Inflammatory macrophage treated with lipopolysaccharide for 1 hour (primary cell): ENCODE measurements at places on chromosomes 4 and X.

GRCh38 chr4:170938588-170938987 lies 848.8 kb upstream of the AADAT start:
- DNase-seq: no peak

GRCh38 chr4:8639021-8639420 lies 46.5 kb downstream of the CPZ start:
- no peak for DNase-seq

DNA sequence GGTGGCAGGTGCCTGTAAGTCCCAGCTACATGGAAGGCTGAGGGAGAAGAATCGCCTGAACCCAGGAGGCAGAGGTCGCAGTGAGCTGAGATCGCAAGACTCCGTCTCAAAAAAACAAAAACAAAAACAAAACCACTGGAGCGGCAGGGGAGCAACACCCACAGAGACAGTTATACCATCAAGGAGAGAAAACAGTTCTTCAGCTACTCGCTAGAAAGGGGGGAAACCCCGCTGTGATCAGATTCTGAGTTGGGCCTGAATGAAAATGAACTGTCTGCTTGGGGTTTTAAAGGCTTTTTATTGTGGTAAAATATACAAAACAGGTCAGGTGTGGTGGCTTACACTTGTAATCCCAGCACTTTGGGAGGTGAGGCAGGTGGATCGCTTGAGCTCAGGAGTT lies 16.8 kb upstream of the IRAK1 start:
- DNase-seq: no peak

GRCh38 chr4:26050212-26050643 lies 136.2 kb downstream of the SMIM20 start:
- DNase-seq: peak; percentile 83

DNA sequence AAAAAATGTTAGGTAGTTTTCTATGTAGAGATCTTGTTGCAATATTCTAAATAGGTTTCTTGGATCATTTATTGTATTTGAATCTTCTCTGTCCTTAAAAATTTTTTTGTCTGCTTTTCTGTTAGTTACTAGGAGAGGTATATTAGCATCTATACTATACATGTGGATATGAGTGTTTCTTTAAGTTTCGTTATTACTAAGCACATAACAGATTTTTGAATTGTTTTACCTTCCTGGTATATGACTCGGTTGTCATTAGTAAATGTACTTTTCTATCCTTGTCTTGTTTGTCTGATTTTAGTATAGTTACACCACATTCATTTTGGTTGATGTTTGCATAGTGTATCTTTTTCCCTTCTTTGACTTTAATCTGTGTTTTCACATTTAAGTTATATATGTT lies 20.2 kb downstream of the PYURF start:
- no peak for DNase-seq

DNA sequence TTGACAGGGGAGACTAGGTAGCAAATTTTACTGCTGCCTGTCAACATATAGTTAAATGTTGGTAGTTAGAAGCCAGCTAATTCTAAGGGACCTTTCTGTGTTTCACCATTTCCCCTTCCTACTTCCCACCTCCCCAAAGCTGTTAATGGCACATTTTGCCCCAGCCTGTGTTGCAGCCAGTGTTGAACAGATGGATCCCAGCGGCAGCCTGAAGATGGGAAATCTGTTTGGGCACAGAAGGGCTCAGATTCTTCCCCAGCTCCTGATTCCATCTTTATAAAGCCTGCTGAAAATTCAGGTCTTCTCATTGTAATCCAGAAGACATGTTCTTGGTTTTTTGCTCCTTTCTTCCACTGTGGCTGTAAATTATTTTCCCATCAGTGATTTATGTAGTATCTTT lies 89.0 kb downstream of the SPRY1 start:
- no peak for DNase-seq

DNA sequence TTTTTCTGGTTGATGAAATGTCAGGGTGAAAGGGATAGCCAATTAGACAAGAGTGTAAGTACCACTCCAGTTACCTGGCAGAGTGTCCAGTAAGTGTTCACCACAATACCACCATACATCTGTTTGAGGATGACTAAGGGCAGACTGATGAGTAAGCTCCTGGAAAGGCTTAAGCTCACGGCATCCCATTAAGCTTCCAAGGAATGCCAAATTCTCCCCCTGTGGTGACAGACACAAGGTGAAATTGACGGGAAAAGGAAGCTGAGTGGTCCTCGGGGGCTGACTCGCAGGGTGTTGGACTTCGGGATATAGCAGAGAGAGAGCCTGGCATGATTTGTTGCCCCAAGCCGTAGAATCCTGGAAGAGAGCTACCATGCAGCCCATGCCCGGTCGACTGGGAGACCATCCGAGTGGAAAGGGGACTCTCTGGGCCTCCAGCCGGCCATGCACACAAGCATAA lies 7.6 kb upstream of the BST1 start:
- no peak for DNase-seq

GRCh38 chrX:39595977-39596376 lies 501.8 kb downstream of the BCOR start:
- no peak for DNase-seq

- DNase-seq: no peak
These were observed 42.7 kb downstream of the SH3RF1 start for GRCh38 chr4:169228076-169228475.

GRCh38 chrX:31909850-31910572 lies 838.2 kb upstream of the FTHL17 start:
- no peak for DNase-seq

DNA sequence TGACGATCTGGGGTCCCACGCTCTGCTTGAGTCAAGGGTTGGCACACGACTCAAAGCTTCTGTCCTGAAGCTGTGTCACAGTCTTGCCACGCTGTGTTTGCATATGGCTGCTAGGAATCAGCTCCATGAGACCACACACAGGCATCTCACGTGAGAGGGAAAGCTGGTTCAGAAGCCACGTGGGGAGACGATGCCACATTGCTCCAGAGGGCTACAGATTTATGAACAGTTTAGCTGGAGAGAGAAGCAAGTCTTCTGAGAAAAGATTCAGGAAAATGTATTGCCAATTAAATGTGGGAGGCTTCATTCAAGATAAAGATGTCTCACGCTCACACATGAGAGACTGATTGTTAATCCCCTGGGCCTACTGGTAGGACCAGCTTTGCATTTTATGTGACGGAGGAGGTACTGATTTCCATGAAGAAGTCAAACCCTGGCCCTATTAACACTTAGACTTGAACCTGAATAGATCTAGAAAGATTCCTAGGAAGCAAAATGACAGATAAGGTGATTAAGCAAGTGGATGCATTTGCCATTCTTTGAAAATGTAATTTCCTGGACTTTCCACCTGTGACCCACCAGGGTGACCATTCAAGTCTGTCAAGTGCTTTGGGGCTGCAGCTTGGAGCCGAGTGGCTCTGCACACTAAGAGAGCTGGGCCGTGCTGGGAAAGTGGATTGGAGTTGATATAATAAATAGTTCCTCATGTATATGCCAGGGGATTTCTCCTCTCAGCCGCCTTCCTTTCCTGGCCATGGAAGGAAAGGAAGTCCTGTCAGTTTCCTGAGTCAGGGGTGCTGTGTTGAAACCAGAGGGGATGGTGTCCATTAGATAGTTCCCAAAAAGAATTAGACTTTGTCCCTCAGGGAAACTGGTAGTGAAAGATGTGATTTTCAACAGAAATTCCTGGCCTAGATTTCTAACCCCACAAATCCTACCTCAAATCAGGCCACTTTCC lies 29.0 kb downstream of the ENPP6 start:
- peak; percentile 4 for DNase-seq

GRCh38 chr4:180512801-180513475 lies 1730.3 kb upstream of the TENM3 start:
- DNase-seq: no peak

DNA sequence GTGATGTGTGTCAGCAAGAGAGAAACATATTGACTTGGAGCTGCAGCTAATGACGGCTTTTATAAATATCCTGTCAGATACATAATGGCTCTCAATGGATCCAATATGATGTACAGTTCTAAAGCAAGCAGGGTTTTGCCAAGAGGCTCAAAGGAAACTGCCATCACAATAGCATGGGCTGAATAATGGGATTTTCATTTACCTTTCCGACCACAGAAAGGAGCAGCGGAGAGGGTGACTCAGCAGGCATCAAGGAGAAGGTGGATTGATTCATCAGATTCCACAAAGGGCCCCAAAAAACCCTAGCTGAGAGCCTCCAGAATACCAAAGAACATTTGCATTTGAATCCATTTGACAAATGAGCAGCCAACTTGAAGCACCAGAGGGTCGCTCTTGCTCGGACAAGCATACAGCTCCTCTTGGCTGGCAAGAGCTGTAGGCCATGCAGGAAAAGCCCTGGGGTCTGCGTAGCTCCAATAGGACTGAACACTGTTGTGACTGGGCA lies 355.7 kb upstream of the NOCT start:
- no peak for DNase-seq

GRCh38 chrX:19628011-19628575 lies 112.8 kb upstream of the MAP3K15 start:
- no peak for DNase-seq

DNA sequence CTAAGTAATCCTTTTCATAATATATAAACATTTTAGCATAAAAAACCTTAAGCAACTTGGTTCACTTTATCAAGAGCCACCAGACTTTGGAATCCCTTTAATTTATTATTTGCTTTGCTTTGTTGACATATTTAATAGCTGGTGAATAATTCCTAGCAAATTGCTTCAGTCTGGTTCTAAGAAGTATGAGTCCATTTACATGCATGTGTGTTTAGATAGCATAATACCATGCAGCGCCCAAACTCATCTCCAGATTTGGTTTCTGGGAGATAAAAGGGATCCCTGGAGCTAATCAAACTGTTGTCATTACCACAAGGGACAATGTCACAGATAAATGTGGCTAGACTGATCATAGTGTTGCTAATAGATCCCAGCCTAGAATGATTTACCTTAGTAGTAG lies 111.8 kb downstream of the TMEM144 start:
- no peak for DNase-seq

GRCh38 chr4:110666030-110666429 lies 43.2 kb upstream of the PITX2 start:
- DNase-seq: no peak

- no peak for DNase-seq
These were observed 75.8 kb downstream of the NBDY start for GRCh38 chrX:56804867-56805266.

DNA sequence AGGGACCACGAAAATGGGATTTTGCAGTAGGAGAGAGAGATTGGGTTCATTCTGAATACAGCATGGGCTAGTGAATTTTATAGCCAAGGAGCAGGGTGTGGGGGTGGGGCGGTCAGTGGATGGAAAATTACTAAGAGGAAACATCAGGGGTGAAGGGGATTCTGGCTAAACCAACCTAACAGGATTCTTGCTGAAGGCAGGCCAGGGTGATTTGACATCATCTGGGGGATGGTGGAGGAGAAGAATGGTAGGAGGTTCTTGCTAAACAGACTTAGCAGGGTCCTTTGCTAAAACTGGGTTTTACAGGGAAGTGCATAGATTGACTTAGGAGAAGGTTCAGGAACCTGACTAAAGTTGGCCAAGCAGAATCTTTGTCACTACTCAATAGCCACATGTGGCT lies 91.9 kb downstream of the DNAAF6 start:
- DNase-seq: no peak

GRCh38 chrX:13605611-13606010 lies 36.2 kb downstream of the EGFL6 start:
- DNase-seq: no peak

- DNase-seq: no peak
These were observed 781.4 kb downstream of the PCDH18 start for GRCh38 chr4:136750897-136751296.

- DNase-seq: no peak
These were observed 157.1 kb downstream of the CPXCR1 start for GRCh38 chrX:88903989-88904718.

GRCh38 chr4:57091657-57092162 lies 18.5 kb downstream of the IGFBP7 start:
- no peak for DNase-seq

DNA sequence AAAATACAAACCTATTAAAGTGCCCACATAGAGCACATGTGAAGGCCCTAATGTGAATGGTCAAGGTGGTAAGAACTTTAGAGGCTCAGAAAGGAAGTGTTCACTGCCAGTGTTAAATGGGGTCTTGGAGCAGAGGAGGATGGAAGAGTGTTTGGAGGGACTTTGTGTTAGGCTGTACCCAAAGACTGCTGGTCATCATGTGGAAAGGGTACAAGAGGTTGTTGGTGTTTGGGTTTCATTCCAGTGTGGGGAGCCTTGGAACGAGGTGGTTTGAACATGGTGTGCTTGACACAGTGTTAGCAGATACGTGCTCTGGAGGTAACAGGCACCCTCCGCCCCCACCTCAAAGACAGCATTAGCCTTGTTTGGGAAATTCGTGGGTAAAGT lies 73.1 kb downstream of the RAPGEF2 start:
- DNase-seq: no peak

DNA sequence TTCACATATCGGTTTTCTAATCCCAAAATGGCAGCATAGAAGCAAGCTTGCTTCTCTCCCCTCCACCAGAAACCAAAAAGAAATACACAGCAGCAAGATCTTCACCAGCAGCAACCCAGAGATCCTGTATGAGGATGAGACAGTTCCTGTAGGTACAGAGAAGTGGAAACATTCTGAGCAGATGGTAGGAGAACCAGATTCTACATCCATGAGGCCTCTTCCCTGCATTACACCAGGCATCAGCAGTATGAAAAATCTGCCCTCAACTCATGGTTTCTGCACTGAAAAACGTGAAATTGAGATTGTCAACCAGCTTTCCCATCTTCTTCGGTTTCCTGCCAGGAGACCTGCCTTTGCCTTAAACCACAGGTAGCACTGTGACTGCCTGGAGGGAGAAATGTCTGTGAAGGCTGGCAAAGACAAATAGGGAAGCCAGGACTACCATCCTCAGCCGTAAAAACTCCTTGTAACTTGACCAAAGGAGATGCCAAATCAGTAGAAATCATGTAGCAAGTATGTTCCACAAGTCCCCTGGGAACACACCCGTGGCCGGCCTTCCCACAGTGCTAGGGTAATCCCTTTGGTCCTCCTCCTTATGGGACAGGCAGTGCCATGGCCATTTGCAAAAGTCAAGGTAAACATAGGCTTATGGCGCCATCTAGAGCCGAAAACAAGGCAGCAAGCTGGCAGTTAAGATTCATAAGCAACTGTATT lies 24.0 kb upstream of the MTHFD2L start:
- peak; percentile 69 for DNase-seq

GRCh38 chr4:82747686-82748575 lies 50.7 kb downstream of the SCD5 start:
- DNase-seq: no peak

DNA sequence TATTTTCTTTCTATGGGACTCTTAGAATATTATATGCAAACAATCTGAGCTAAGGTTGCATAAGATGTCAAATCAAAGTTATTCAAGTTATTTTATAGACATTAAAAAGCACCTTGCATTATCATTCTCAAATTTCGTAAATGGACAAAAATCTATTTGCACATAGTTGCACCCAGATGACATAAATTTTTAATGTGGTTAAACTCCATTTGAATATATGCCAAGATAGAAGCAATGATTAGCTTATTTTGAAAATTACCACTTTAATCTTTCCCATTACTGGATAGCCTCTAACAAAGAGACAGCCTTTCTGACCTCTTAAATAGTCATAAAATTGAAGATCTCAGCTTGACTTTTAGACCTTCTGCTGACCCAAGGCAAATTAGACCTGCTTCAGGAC lies 386.8 kb downstream of the RAPGEF2 start:
- no peak for DNase-seq

GRCh38 chr4:100823993-100824323 lies 306.1 kb upstream of the EMCN start:
- no peak for DNase-seq
